Vagina (tissue), 2 donors: ENCODE measurements at places on chromosomes 7 and 10.

GRCh38 chr10:89238956-89239644 lies 12.5 kb downstream of the LIPA start:
- no peak for DNase-seq

DNA sequence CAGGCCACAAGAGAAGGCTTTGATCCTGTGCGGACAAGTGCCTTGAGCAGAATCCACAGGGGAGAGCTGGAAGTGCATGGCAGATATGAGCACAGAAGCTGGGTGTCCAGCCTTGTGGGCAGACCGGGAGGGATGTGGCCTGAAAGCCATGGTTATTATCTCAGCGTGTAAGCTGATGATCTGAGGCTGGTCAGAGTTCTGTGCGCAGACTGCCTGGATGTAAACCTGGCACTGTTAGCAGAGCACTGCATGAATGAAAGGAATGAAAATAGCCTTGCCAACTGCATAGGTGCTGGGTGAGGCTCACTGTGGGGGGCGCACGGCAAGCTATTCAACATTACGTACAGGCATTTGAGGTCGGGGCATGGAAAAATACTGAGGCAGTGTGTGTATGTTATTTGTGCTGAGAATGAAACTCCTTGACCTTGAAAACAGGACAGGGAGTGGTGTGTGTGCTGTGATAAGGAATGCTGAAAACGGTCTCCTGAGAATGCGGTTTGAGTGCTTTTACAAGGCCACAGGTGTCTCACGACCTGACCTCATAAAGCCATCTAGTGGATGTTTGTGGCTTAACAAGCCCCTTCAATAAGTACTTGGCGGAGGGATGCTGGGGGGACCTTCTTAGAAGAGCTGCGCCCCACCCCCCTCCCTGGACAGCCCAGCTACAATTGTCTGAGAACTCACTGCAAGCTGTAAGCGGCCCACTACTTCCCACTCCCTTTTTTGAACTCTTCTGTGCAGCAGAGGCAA lies 18.7 kb downstream of the AKR1C1 start:
- no peak for DNase-seq

GRCh38 chr10:43665054-43665453 lies 16.4 kb upstream of the ZNF32 start:
- no peak for DNase-seq

DNA sequence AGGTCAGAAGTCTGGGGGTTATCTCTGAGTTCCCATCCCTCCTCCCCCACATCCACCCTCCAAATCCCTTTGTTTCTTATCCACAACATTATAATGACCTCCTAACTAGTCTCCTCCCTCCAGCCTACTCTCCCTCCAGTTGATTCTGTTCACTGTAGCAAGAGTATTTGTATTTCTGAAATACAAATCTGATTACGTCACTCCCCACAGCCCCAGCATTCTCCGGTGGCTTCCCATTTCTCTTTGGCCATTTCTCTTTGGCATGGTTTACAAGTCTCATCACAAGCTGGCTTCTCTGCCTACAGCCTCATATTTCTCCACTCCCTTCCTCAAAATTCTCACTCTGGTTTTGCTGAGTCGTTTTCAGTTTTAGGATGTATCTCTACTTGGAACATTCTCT lies 24.6 kb upstream of the MRPS33 start:
- no peak for DNase-seq

DNA sequence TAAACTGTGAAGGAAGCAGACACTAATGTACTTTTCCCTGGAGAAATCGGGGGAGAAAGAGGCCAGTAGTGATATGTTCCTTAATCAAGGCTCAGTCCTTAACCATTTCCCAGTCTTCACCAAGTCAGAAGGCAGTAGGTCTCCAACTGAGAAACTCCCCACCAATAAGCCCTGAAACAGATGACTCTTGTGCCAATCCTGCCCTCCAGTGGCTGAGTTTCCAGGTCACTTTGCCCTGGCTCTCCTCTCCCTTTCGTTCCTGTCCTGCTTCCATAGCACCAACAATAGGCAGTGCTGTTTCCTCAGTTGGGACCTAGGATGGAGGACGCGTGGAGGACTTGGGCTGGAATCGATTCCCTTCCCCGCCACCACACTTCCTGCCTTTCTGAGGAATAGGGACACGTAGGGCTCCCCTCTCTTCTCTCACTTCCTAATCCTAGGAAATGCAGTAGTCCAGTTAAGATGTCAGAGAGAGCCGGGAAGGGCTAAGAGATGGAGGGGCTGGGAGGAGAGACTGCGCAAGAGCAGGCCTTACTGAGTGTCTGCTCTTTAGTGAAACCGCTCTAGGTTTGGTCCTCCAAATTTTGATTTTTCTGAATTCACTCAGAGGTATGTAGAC lies 23.4 kb downstream of the ATOH7 start:
- no peak for DNase-seq

DNA sequence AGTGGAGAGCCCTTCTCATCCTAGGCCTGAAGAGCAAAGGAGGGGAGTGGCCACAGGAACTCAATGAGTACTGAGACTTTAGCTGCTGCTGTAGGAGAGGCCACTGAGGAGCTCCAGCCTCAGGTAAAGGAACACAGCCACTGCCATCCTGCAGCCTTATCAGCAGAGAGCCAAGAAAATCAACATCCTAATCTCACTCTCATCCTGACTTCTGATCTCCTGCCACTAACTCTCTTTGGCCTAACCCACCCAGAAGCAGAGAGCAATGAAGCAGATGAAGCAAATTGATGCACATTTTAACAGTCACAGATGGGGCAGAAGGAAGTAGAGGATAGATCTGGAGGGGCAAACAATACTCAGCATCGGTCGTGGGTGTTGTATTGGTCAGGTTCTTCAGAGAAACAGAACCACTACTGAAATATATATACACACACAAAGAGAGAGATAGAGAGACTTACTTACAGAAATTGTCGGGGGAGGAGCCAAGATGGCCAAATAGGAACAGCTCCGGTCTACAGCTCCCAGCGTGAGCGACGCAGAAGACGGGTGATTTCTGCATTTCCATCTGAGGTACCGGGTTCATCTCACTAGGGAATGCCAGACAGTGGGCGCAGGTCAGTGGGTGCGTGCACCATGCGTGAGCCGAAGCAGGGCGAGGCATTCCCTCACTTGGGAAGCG lies 297.6 kb downstream of the MTERF1 start:
- DNase-seq: no peak
